EL (cell line): ENCODE measurements at places on chromosomes 5 and 9.

GRCh38 chr9:127791085-127791484, 5.3 kb downstream of the CDK9 start:
- no peak for DNase-seq

GRCh38 chr5:143251946-143252345, 151.5 kb downstream of the NR3C1 start:
- DNase-seq: no peak

- DNase-seq: peak; percentile 59
Measured at GRCh38 chr9:131402073-131402472, 8.2 kb downstream of the PRRC2B start.

DNA sequence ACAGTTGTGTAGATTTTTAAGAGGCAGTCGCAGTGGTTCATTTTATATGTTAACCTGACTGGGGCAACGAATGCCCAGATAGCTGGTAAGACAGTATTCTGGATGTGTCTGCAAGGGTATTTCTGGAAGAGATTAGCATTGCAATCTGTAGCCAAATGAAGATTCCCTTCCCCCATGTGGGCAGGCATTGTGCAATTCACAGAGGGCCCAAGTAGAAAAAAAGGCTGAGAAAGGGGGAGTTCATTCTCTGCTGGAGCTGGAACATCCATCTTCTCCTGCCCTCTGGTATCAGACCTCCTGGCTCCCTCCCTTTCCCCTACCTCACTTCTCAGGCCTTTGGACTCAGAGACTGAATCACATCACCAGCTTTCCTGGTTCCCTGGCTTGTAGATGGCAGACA, 70.6 kb downstream of the TENT4A start:
- no peak for DNase-seq

DNA sequence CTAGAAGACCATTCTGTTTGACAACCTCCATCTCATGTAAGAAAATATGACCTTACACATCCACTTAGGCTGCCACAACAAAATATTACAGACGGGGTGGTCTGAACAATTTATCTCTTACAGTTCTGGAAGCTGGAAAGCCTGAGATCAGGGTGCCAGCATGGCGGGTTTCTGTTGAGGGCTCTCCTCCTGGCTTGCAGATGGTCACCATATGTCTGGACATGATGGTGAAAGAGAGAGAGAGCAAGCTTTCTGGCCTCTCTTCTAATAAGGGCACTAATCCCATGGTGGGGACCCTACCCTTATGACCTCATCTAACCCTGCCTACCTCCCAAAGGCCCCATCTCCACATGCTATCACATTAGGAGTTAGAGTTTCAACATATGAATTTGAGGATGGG, 66.0 kb downstream of the AMBP start:
- no peak for DNase-seq

DNA sequence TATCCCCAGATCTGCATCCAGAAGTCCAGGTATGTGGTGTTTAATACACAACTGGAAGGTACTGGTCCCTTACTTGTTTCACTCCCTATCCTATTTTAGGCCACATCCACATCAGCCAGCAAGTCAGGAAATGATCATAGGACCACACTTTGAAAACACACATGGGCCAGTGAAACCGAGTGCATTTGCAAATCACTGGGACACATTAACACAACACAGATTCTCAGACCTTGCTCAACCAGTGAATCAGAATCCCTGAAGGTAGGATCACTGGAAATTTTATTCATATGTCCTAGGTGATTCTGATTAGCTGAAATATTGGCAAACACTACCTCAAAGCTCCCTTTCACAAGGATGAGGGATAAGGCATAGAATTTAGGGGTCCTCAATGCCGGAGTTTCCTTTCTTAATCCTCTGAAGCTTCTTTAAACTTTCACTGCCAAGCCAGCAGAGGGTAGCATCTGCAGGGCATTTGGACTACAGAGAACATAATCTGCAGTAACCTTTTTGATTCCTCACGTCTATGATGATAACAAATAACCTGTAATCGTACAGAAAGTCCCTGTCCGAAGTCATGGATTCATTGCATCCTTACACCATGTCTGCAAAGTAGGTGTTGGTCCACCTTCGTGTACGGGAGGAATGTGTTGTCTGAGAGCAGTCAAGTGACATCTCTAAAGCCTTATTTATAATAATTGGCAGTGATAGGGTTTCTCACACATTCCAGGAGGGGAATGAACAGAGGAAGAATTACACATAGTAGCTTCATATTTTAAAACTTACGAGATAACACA, 11.0 kb upstream of the ABLIM3 start:
- DNase-seq: no peak

DNA sequence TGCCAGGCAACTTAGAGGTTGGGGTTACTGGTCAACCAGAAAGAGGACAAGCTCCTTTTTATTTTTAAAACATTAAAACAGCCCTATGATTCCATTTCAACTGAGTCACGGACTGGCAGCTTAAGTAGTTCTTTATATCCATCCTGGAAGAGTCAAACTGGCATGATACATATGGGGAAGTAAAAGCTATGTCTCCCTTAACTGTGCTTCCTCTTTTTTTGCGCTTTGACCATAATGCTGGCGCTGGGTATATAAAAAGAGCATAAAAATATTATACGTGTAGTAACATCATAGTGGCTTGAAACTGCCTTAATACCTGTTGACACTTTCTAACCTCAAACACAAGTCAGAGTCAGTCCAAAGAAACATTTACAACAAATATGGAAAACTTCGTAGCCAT, 274.4 kb downstream of the CSNK1G3 start:
- DNase-seq: no peak
